SK-N-SH (cell line): ENCODE measurements at places on chromosomes 5 and 9.

GRCh38 chr5:179346401-179346800 is 1.1 kb upstream of the ADAMTS2 start:
- DNase-seq, result no peak

DNA sequence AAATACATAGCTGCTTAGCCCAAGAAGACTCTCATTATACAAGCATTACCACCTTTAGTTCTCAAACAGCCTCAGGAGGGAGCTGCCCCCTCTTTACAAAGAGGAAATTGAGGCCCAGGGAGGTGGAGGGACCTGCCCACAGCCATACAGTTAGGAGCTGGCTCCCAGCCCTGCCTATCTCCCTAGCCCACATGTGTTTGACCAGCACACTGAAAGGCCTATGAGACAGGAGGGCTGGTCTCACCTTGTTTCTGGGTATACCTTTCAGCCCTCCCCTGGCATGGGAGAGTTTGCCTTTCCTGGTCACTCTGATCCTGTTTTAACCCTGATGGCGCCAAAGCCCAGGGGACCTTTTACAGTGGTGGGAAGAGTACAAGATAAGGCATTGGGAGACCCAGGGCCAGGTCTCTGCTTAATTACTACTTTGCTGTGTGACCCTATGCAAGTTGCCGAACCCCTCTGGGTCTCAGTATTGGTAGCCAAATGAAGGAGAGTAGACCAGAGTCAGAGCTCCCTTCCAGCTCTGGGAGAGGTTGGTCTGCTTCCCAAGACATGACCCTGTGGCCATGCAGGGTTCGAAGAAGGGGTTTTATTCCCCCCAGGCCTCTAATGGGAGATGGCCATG is 60.9 kb upstream of the RPL26L1 start:
- DNase-seq, result no peak

DNA sequence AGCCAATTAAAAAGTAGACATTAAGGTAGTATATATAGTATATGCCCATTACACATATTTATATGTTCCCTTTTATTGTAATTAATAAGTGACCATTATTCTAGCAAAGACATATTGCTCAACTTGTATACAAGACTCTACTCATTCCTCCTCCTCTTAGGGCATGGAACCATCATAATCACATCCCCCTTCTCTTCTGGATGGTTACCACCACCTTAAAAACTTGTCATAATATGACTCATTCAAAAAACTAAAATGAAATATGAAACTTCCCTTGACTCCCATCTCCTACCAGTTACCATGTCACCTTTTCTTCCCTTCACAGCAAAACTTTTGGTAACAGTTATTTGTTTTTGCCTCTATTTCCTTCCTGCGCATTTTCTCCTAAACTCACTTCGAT is 438.7 kb downstream of the KDM4C start:
- DNase-seq, result no peak

DNA sequence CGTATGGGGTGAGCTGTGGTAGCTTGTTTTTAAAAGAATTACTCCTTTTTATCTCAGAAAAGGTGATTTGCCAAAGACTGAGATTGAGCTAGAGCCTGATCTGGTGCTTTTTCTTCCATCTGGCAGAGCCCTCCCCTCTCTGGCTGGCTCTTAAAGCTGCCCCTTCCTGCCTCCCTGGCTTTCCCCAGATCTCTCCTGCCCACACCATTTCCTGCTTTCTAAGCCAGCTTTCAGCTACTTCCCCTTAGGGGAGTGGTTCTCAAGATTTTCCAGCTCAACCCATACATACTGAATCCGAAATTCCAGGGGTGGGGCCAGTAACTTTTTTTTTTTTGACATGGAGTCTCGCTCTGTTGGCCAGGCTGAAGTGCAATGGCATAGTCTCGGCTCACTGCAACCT is 4.8 kb upstream of the ACOT12 start:
- DNase-seq, result no peak

GRCh38 chr5:78730300-78731094 is 81.9 kb upstream of the LHFPL2 start:
- DNase-seq, result no peak

DNA sequence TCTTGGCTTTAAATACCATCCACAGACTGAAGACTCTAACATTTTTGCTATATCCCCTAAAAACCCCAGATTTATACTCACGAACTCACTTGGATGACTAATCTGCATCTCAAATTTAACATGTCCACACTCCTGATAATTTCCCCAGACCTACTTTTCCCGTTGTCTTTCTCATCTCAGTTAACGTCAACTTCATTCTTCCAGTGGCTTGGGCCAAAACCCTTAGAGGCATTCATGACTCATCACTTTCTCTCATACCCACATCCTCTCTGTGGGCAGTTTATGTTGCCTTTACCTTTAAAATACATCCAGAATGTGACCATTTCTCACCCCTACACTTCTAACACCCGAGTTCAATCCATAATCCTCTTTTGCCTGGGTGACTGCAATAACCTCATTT is 96.7 kb downstream of the EDIL3 start:
- DNase-seq, result no peak

GRCh38 chr5:143613329-143613728 is 198.6 kb upstream of the HMHB1 start:
- no peak for DNase-seq

DNA sequence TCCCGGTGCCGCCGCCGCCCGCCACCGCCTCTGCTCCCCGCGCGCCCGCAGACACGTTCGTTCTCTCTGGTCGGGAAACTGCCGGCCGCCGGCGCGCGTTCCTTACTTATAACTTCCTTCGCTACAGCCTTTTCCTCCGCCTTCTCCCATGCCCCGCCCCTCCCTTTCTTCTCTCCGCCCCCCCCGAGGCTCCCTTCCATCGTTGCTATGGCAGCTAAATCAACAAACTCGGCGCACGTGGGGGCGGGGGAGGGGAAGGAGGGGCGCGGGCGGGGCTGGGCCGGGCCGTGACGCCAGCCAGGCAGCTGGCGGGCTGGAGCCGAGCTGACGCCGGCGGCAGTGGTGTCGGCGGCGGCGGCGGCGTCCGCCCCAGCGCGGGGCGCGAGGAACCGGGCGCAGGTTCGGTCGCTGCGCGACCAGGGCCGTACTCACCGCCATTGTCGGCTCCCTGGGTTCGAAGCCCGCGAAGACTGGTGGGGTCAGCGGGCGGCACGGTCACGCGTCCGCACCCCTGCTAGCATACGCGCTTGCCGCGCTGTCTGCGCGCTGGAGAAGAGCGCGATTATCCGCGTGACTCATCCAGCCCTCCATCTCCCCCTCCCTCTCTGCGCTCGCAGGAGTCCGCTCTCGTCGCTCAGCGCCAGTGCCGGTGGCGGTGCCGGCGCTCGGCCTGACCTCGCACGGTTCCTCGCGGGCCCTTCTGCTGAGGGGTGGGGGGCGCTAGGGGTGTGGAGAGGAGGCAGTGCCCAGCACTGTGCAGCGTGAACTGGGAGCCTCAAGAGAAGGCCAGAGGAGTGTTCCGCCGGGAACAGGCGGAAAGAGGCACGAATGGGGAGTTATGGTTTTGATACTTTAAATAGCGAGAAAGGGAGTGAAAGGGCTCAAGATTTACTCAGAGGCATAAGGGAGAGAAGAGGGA is at the start of gene KLF4:
Gene KLF4, minus strand, starts transcription at position 83 of the 919 bp plus-strand sequence. CDS start 597 bp downstream, outside the sequence.
- peak; percentile 86 for DNase-seq

GRCh38 chr9:26228273-26228672 is 550.0 kb upstream of the TUSC1 start:
- DNase-seq, result no peak

- no peak for DNase-seq
Measured at GRCh38 chr9:130205912-130206311, 33.7 kb downstream of the NCS1 start.
